ENCODE measurements at places on chromosomes 1 and 21.

DNA sequence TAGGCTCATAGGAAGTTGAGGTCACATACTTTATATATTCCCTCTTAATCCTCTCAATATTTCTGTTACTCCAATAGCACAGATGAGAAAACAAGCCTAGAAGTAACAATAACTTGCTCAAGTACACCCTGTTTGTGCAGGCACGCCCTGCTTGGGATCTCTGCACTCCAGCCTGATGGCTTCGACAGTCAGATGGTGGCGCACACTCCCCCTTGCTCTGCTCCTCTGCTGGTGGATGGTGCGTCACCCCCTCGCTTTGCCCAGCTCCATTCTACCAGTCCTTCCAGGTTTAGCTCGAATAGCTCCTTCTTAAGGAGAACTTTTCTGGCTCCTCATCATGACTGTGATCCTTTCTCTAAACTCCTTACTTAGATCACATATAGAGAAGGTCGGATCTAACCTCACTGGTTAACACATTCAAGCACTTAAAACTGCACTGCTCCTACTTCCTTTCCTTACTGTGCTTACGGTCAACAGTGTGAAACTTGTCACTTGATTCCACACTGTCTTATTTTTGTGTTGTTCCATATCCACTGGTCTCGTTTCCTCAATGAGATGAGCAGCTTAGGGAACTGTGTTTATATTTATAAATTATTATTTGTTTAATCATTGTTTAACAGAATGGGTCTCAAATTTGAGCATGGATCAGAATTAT is 3.0 kb downstream of the TSPAN2 start:
- DNase-seq = no peak

GRCh38 chr1:6889875-6890480 is 104.7 kb downstream of the CAMTA1 start:
- peak; percentile 68 for DNase-seq

DNA sequence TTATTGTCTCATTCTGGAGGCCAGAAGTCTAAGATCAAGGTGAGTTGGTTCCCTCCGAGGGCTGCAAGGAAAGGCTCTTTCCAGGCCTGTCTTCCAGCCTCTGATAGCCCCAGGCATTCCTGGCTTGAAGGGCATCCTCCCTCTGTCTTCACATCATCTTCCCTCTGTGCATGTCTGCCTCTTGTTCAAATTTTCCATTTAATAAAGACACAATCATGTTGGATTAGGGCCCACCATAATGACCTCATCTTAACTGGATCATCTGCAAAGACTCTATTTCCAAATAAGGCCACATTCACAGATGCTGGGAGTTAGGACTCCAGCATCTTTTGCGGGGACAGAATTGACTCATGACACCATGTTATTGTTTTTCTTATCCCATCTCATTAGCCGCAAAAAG is 24.5 kb downstream of the HUNK start:
- DNase-seq = no peak

DNA sequence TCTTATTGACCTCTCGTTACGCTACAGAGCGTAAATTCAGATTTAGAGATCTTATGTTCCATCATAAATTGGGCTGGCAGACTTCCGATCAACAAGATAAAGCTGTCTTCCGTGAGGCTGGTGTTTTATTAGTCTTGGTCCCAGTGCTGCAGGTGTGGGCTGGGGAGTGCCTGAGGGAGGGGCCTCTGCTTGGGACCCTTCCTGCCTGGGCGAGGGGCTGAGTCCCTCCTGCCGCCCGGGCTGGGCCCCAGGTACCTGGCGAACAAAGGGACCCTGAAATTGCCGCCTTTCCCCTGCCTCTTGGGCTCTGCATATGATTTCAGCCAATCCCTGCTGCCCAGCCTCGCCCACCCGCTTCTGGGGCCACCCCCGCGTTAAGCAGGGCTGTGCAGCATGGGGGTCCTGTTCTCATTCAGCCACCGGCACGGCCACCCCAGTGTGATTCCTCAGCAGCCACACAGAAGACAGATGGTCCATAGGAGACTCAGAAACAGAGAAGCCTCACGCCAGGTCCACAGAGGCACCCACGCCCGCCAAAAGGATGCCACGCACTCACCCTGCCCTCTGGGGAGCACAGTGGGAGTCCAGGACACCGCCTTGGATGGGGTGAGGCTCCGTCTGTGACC is 6.1 kb upstream of the SAMD11 start:
- no peak for DNase-seq

- DNase-seq = no peak
Measured at GRCh38 chr1:176193023-176193422, 14.1 kb downstream of the COP1 start.

DNA sequence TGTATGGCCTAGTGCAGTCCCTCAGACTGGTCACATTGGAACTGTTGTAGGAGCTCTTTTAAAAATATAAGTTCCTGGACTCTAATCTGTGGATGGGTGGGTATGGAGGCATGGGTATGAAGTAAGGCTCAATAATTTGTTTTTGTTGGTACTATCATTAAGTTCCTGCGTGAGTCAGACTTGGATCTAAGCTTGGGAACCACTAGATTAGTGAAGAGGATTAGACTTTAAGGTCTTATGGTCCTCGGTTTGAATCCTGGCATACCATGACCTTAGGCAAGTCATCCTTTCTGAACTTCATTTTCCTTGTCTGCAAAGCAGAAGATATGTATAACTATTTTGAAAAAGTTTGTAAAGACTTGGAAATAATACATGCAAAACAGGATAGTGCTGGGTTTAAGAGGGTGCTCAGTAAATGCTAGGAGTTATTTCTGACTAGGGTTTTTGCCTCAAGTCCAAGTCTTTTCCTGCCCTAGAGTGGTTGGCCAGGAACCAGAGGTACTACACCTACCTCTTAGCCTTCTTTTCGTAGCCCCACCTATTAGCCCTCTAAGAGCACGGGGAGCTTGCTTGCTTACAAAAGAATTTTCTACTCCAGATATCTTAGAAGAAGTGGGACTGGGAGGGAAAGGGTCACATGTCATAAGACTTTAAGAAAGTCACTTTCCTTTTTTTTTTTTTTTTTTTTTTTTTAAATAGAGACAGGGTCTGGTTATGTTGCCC is 38.6 kb upstream of the METTL18 start:
- DNase-seq = no peak

- DNase-seq = no peak
Measured at GRCh38 chr1:22883406-22883805, 89.3 kb downstream of the LACTBL1 start.
